ENCODE measurements at places on chromosomes 3 and 15.

DNA sequence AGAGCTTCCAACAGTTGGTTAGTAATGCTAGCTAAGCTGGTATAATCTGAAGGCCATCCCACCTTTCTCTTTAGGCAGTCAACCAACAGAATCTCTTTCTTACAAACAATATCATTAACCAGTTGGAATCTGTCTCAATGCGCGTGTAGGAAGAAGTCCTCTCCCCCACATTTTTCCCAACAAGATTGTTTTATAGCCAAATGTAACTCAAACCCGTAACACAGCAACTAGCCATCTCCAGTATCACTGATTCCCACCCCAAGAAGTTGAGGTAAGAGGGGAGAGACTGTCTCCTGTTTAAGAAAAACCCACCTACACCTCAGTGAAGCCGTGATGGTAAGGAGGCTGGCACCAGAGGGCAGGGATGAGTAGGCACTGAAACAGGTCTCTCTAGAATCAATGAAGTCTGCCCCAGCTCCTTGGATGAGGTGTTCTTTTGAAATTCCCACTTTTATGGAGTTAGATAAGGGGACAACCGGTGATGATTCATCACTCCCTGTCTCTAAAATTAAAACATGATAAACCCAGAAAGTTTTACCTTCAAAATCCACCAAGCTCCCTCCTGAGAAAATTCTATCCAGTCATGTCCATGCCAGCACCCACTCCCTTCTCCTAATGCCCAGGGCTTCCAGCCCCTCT, 30.9 kb downstream of the CDC25A start:
- DNase-seq: no peak

GRCh38 chr15:81080996-81081395, 53.1 kb upstream of the CFAP161 start:
- DNase-seq: no peak

- no peak for DNase-seq
Observed at GRCh38 chr3:188472336-188472735, 318.4 kb downstream of the LPP start.

- no peak for DNase-seq
Observed at GRCh38 chr3:123154020-123154985, 47.4 kb upstream of the SEC22A start.

DNA sequence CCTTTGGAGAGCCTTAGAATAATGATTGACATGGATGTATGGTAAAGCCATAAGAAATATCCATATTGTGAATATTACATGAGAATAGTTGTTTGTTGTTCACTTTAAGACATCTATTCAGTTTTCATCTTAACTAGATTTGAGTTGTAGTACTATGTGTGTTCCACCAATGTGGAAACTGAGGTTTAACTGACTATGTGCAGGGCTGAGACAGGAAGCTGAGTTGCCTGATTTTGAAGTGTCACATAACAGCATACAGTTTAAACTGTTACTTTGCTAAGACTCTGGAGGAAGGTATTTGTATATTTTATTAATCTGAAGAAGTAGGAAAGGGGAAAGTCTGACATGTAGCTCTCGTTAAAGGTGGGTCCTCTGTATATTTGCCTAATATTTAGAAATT, 2.1 kb downstream of the ECT2 start:
- DNase-seq: no peak

- no peak for DNase-seq
Observed at GRCh38 chr3:11212299-11212608, 58.0 kb downstream of the HRH1 start.

- DNase-seq: no peak
Observed at GRCh38 chr3:183275418-183275817, 22.4 kb downstream of the B3GNT5 start.

- DNase-seq: no peak
Observed at GRCh38 chr15:51327081-51327480, 11.3 kb downstream of the CYP19A1 start.

All from activated naive CD4-positive, alpha-beta T cell treated with Interleukin-2 at 50 U/mL for 16 hours (primary cell).